ENCODE measurements at places on chromosomes 12 and 14. TPM values are rescaled to one million over a fixed set of nuclear protein-coding genes. Genes with fewer than 3 reads are reported as not detected.

TAS2R8 gene
- 0.49 TPM for total RNA-seq

TCL1B gene
- not detected for total RNA-seq

CEP170B gene
- 18.2 TPM for total RNA-seq

SPTLC2 gene
- 22.4 TPM for total RNA-seq

SCARB1 gene
- total RNA-seq = 12.5 TPM

GNS gene
- total RNA-seq = 39.8 TPM

KCNA1 gene
- total RNA-seq = 2.7 TPM

SYNJ2BP gene
- total RNA-seq = 19.2 TPM

ASB2 gene
- not detected for total RNA-seq

USP44 gene
- total RNA-seq = 3.4 TPM

CEBPE gene
- total RNA-seq = not detected

GLT8D2 gene
- 9.6 TPM for total RNA-seq

TMEM30B gene
- 0.49 TPM for total RNA-seq

COX8C gene
- total RNA-seq = not detected

MMP17 gene
- total RNA-seq = 22.4 TPM

BDKRB1 gene
- total RNA-seq = not detected

MARCHF9 gene
- total RNA-seq = 12.3 TPM

MDP1 gene
- total RNA-seq = 11.6 TPM

PTGDR gene
- total RNA-seq = 0.49 TPM

RNASE2 gene
- total RNA-seq = 0.49 TPM

GLIPR1 gene
- total RNA-seq = 1.2 TPM

P2RX4 gene
- total RNA-seq = 3.7 TPM

FAM222A gene
- total RNA-seq = 3.2 TPM

NPFF gene
- total RNA-seq = not detected

TTC9 gene
- total RNA-seq = 20.9 TPM

SEC23A gene
- total RNA-seq = 61.2 TPM

C12orf54 gene
- not detected for total RNA-seq

NEUROD4 gene
- 0.98 TPM for total RNA-seq

SERPINA12 gene
- total RNA-seq = not detected

GOLT1B gene
- 37.4 TPM for total RNA-seq

IGF1 gene
- 3.9 TPM for total RNA-seq

MYF6 gene
- 0.74 TPM for total RNA-seq

AGAP2 gene
- 40.6 TPM for total RNA-seq

SPTB gene
- 17.0 TPM for total RNA-seq

CMA1 gene
- total RNA-seq = not detected

SERPINA1 gene
- 1.5 TPM for total RNA-seq

PUS7L gene
- total RNA-seq = 29.5 TPM

IRAK3 gene
- total RNA-seq = 5.4 TPM

LGR5 gene
- under 0.01 TPM for total RNA-seq

GSC gene
- not detected for total RNA-seq
